COR-L47 (cell line): ENCODE measurements at places on chromosomes 12 and 14.

DNA sequence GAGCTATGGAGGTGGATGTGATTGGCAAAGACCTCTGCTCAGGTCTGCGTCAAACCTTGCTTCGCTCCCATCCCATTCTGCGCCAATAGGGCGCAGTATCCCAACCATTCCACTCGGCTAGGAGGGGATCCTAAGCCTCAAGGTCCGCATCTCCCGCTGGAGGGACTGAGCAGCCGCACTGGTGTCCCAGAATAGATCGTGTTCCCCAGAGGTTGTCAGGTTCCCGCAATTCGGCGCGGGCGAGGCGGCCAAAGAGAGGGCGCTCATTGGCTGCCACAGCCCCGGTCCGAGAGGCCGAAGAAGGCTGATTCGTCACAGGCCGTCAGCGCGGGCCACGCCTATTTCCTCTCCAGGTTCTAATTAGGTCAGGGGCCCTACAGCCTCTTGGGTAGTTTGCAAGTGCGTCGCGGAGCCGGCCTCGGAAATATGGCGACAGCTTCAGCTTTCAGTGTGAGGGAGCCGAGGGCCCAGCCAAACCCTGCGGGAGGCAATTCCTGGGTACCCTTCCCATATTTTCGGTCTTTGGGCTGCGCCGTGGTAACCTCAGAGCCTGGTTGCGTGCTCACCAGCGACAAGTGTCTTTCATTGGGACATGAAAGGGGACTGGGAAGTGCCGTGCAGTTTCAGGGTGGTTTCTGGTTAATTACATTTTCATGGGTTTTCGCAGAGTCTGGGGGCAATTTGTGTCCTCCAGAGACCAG is 5.0 kb downstream of the OR10AD1 start:
- DNase-seq, result peak; percentile 35

GRCh38 chr12:52519387-52519703 is 849 bp downstream of the KRT5 start:
- DNase-seq, result no peak

DNA sequence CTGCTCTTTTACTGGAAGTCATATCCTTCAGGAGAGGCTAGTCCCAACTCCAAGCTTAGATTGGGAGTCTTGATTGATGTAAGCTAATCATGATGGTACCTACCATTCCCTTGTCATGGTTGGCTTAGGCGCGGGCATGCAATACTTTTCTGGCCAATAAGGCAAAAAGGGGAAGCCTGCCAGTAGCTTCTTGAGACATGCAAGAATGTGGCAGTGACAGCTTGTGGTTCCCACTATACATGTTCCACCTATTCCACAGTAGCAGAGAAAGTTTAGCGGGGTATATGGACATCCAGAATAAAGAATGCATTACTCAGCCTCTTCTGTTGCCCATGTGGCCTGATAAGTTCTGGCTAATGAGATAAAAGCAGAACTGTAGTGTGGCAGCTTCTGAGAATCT is 55.0 kb downstream of the AP5M1 start:
- no peak for DNase-seq

DNA sequence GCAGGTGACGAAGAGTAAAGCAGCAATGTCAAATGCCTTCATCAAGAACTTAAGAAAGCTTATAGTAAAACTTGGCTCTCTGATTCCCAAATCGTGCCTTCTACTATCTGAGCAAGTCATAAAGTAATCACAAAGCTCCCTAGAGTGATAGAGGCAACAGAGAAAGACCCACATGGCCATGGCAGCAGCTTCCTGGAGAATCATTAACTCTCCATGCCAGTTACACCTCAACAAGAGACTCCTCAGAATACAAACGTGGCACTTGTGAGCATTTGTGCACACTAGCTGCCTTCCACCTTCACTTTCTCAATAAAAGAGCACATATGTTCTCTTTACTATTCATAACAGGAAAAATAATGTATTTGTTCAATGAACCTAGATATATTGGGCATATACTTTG is 48.0 kb downstream of the PLCZ1 start:
- DNase-seq, result no peak

- no peak for DNase-seq
These were observed 573.0 kb downstream of the FOXG1 start for GRCh38 chr14:29339494-29340172.

DNA sequence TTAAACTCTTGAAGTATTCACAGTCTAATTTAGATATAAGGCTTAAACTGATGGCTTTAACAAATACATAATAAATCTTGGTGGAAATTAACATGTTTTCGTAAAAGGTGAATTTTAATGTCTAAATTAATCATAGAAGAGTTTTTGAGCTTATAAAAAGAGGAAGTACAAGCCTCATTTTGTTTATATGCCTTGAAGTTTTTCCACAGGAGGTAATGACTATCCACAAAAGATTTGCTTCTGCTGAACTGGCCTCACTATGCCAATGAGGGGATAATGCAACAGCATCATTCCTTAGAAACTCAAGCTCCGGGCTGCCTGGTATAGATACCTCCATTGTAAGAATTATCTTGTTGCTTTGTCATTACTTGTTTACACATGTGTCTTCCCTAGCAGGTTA is 175.6 kb downstream of the DUSP6 start:
- DNase-seq, result no peak

DNA sequence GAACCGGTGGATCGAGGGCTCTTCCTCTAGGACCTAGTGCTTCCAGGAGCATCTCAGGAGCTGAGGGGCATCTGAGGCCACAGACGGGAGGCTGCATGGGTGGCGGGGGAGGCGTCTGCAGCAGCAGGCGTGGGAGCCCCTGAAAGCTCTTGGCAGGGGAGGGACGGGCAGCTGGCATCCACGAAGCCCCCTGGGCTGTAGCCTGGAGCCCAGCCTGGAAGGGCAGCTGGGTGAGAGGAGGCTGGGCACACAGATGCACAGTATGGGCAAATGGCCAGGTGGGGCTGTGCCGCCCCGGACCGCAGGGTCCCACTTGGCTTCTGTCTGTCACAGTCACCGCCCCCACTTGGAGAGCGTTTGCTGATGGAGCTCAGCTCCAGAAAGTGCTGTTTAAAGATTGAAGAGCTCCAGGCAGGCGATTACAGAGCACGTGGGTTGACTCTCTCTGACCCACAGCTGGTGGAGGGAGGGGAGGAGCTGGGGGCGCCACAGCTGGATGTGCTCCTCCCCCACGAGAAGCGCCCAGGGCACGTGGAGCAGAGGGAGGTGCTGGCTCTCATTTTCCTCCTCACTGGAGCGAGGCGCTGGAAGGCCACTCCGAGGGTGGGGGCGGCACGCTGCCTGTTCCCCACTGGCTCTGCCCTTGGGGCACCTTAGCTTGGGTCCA is 155.0 kb upstream of the C14orf180 start:
- DNase-seq, result peak; percentile 99

DNA sequence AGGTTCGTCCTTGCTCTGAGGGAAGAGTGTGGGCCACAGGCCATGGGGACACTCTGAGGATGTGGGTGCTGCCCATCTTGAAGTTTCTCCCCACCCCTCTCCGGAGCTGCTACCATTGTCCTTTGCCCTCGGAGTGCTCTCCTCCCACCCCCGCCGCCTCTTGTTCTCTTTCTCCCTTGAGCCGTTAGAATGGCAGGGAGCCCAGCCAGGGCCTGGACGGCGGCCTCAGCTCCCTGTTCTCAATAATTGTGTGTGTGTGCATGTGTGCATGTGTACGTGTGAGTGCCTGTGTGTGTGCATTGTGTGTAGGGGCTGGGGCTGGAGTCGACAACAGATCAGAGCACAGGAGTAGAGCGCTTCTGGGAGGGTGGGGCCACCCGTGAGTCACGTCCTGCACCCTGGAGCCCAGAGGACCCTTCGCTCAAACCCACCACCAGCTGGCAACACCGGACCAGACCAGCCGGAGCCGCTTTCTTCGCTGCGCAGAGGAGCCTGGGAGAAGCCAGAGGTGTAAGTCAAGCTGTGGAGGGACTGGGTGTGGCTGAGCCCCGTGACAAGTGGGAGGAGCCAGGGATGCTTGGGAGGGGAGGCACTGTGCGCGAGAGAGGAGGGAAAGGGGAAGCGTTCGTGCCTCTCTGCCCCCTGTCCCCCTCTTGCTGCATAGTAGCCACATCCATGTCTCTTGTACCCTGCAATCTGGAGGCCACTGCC is 25.9 kb upstream of the KCNA5 start:
- no peak for DNase-seq

GRCh38 chr12:108589840-108590229 is 8.0 kb downstream of the TMEM119 start:
- DNase-seq, result no peak

- DNase-seq, result peak; percentile 44
These were observed 59.7 kb downstream of the LGMN start for GRCh38 chr14:92688434-92689375.

DNA sequence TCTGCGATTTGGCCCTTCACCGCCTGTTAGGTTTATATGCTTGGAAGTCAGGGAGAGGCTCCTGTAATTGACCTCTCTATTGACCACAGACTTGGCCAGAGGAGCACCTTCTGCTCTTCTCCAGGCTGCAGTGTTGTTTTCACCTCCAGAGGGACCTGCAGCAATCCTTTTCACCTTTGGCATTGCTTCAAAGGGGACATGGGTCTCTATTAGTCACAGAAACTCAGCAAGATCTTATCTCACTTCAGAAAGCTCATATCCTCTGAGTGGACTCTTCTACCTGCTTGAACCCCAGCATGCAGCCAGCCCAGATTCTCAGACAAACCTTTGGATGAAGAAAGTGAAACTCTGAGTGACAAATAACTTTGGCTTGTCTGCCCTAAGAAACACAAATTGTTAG is 339.3 kb downstream of the NRXN3 start:
- no peak for DNase-seq

DNA sequence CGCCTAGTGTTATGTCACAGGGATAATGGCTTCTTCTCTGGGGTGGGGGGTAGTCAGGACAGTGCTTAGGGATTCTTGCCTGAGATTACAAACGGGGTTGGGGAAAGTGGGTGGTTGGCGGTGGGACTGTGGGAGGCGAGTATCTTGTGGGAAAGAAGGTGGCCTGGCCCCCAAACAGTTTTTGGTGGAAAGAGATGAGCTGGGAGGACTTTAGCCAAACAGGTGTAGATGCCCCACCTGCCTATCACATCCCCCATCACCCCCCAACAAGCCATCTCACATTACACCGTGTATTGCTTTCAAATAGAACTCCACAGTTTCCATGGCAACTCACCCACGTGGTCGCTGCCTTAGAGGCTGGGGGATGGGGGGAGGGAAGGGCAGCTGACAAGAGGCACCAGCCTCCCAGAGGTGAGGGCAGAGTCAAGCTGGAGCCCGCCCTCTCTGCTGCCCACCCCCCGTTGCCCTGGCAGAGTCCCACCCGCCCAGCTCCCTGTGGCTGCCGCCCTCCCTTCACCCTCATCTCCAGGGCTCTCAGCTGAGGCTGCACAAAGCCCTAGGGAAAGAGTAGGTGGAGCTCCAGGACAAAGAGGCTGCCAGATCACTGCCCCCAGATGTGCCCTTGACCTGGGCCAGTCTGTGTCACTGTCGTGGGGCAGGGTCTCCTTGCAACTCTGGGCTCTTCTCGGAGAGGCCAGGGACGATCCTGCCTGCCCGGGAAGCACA is 98.3 kb downstream of the LRRC74A start:
- DNase-seq, result peak; percentile 98

DNA sequence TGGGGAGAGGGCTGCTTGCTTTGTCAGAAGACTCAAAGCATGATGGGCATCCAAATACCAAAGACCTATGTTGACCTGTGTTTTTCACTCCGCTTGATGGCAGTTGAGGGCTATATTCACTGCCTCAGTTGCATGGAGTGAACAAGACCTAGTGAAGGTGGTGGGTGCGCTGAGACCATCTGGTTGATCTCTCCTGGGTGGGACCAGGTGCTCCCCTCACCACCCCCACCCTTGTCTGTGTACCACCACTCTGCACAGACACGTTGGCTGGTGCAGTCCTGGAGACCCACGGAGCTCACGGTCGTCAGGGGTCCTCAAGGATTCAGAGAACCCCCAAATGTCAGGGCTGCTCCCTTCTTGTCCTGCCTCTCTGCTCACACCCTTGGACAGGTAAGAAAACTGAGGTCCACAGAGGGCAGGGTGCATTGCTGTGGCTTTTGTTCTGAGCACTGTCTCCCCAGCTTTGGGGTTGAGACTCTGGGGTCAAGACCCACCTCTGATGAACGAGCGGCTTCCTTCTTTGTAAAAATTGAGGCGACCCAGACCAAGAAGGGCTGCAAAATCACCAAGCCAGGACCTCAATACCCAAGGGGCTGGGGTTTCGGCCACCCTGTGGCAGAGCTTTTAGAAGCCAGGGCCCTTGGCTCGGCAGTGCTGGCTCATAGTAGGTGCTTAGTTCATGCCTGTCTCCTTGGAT is 166.3 kb upstream of the RTL1 start:
- no peak for DNase-seq

DNA sequence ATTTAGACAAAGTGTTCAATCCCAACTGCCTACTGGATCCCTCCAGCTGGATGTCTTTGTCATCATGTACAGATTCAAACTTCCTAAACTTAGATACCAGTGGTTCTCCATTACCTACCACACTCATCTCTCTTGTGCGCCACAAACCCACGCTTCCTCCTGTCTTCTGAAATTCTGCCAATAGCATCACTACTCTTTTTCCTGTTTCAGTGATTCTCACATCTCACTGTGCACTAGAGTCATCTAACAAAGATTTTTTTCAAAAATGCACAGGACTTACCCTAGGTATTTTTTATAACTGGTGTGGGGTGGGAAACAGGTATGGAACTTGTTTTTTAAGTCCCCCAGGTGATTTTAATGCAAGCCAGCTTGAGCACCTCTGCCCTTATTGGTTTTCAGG is 5.9 kb downstream of the PSMB5 start:
- no peak for DNase-seq

- no peak for DNase-seq
These were observed 1182.8 kb downstream of the FLRT2 start for GRCh38 chr14:86712727-86713126.

DNA sequence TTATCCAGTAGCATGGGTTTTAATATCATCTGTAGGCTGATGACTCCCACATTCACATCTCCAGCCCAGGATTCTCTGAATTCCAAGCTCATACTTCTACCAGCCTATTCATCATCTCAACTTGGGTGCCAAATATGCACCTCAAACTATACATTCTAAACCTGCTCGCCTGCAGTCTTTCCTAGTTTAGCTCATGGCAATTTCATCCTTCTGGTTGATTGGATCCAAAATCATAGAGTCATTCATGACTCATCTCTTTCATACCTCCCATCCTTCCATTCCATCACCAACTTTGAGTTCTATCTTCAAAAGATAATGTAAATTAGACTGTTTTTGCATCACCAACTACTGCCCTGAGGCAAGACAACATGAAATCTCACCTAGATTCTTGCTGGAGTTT is 99.7 kb upstream of the EGLN3 start:
- no peak for DNase-seq

DNA sequence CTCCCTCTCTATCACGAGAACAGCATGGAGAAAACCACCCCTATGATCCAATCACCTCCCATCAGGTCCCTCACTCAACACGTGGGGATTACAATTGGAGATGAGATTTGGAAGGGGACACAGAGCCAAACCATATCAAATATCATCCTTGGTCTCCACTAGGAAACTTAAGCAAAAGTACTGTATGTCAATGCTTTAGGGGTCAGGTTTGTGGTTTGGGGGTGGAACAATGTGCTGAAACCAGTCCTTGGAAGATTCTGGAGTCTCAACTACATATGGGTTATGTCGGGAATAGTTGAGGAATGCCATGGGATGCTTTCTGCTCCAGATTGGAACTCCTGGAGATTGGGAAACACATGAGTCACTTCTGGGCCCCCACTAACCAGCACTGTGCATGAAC is 48.3 kb upstream of the CCDC63 start:
- DNase-seq, result no peak

- peak; percentile 45 for DNase-seq
These were observed 53.7 kb downstream of the GALNT4 start for GRCh38 chr12:89470741-89471509.

- no peak for DNase-seq
These were observed 22.4 kb upstream of the TCP11L2 start for GRCh38 chr12:106280106-106280505.
